ENCODE measurements at places on chromosomes 11 and 22.

DNA sequence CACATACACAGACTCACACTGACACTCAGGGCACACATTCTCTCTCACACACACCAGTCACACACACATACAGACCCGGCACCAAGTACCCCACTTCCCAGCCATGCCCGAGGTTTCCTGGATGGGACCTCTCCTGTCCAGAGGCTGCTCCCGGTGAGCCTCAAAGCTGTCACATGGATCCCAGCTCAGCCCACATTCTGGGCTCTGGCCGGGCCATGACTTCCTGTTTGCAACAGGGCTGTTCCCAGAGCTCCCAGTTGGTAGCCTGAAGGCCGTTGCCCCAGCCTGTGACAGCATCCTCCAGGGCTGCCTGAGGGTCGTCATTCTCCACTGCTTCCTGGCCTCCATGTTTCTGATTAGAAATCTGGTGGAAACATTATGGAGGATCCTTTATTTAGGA lies 14.6 kb upstream of the CYP2D6 start:
- no peak for DNase-seq

- no peak for DNase-seq
These were observed 802 bp downstream of the KBTBD3 start for GRCh38 chr11:106076171-106076918.

DNA sequence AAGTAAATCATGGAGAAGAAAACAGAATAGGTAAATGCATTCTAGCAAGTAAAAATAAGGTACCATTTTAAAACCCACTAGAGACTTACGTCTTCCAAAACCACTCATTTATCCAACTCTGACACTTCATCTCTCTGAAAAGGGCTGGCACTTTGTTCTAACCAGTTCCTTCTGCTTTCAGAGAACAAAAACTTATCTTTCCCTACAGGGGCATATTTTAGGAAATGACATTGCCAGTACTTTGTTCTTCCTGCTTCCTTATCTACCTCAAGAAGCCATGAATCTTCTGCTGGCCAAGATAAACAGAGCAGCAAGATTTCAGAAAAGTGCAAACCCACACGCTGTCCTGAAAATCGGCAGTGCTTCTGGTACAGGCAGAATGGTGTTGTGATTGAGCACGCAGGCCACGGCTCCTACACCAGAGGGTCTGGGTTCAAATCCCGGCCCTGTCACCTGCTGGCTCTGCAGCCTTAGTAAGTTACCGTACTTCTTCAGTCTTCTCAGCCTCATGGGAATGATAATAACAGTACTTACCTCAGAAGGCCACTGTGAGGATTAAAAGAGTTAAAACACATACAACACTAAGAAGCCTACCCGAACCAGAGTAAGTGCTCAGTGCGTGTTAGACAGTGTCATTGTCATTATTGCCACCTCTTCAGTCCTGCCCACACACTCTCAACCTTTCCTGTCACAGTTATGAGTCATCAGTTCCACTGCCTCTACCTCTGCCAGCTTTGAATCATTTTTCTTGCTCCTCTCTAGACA lies 11.0 kb downstream of the MPZL3 start:
- DNase-seq: no peak

- DNase-seq: no peak
These were observed 5.4 kb downstream of the GRK2 start for GRCh38 chr11:67271541-67272284.

GRCh38 chr11:72301486-72301885 lies 57.5 kb upstream of the PHOX2A start:
- no peak for DNase-seq

- no peak for DNase-seq
These were observed 102.4 kb upstream of the B3GAT1 start for GRCh38 chr11:134514354-134514951.

DNA sequence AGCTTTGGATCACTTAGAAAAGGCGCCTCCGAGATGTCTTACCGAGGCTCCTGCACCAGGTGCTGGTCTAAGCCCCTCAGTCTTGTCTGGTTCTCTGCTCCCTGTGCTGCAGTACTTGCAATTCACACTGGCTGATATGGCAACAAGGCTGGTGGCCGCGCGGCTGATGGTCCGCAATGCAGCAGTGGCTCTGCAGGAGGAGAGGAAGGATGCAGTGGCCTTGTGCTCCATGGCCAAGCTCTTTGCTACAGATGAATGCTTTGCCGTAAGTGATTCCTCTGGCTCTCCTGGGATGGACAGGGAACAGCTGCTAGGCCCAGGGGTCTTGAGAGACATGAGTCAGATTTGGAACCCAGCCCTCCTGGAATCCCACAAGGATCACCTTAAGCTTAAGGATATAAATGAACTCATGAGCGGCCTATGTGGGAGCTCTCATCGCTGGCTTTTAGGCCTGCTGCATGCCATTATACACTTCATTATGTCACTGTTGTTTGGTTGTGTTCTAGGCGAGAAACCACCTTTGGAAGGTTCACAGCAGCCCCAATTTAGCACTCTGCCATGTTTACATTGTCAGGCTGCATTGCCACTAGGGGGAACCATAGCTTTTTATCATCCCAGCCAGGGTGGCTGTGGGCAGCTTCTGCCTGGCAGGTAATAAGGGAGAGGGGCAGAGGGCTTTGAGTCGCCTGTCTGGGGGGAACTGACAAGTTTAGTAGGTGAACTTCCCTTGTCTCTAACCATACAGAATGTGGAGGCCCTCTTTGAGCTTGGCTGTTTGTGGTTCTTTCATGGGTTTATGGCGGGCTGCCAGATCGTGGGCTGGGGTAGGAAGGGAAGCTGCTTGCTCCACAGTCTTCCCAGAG lies 8.5 kb downstream of the ACAD8 start:
- DNase-seq: no peak

GRCh38 chr11:68411501-68411991 lies 49.0 kb upstream of the PPP6R3 start:
- no peak for DNase-seq

GRCh38 chr11:47992959-47993820 lies 12.8 kb downstream of the PTPRJ start:
- peak; percentile 87 for DNase-seq

GRCh38 chr11:1226226-1226985 lies 3.5 kb downstream of the MUC5B start:
- no peak for DNase-seq

GRCh38 chr22:35422145-35422544 lies 22.2 kb downstream of the MCM5 start:
- DNase-seq: no peak

DNA sequence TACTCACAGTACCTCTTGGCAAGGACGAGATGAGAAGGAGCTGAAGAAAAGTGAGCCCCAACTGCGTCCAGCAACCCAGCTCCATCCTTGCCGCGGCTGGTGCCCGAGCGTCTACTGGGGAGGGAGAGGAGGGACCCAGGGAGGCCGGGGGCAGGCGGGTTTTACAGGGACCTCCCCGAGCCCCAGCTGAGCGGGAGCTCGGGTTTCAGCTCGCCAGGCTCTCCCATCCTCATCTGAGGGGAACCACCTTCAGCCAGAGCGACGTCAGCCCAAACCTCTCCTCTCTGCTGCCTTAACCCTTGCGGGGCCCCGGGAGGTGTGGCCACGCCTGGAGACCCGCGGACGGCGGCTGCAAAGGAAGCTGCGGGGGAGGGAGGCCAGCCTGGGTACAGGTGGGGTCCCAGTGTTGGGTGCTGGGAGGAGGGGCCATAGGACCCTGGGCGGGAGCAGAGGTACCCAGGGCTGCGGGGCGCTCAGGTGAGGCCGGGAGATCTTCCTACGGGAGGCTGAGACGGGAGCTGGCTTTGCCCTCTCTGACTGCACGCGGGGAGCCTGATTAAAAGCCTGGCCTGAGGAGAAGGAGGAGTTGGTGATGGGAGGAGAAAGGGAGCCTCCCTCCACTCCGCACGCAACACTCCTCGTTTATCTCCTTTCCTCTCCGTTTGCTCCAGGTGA lies at the start of gene PAMR1:
Gene PAMR1 (minus strand): TSS at position 116 of the 675 bp plus-strand sequence. CDS start 31 bp downstream, at position 85.
- peak; percentile 74 for DNase-seq

- DNase-seq: peak; percentile 78
These were observed 14.2 kb downstream of the TXN2 start for GRCh38 chr22:36467042-36467810.

DNA sequence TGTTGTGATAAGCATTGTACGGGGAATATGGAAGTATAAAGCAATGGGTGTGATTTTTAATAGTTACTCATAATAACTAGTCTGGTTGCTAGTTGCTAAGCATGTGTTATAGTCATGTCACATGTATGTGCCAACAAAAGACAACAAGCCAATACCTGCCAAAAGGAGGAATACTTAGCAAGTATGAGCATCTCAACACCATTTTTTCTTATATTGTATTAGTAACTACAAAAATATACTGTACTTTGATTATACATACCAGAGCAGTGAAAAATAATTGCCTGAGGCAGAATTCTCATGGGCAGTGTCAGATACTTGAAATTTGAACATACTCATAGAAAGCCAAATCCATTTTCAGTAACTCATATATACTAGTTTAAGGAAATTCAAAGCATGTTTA lies 62.4 kb upstream of the ALKBH3 start:
- DNase-seq: no peak

- DNase-seq: peak; percentile 39
These were observed 23.7 kb upstream of the CBX7 start for GRCh38 chr22:39176143-39176713.

DNA sequence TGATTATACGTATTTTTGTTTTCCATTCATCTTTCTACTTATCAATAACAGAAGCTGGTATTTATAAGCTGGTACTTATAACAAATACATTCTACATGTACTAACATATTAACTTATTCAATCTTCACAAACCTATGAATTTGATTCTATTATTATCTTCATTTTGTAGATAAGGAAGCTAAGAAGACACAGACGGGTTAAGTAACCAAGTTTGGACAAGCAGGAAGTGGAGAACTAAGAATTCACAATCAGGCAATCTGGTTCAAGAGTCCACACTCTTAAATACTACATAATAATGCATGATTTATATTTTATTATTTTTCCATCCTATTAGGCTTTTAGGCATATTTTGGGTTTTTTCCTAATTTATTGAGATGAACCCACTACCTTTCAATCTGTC lies 25.0 kb downstream of the FCHSD2 start:
- DNase-seq: no peak

- no peak for DNase-seq
These were observed 15.4 kb upstream of the DDX6 start for GRCh38 chr11:118806400-118806799.

DNA sequence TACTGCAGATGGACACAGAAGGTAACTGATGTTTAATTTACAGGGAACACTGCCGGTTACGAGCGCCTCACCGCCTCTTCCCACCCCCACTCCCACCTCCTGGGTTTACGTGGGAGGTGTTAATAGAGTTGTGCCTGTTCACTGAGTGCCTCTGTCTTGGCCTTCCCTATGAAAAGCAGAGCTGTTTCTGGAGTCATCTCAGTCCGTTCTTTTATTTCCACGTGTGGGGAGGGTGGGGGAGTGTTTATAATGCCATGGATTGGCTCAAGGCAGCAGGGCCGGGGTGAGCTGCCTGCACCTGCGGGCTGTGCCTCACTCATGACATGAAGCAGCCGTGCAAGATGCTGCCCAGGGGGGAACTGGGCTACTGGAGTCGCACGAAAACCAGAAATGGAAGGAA lies 322.7 kb downstream of the CADM1 start:
- no peak for DNase-seq

GRCh38 chr22:33757041-33757801 lies 163.1 kb downstream of the LARGE1 start:
- no peak for DNase-seq

- no peak for DNase-seq
These were observed 11.0 kb downstream of the CRELD2 start for GRCh38 chr22:49929211-49929979.

DNA sequence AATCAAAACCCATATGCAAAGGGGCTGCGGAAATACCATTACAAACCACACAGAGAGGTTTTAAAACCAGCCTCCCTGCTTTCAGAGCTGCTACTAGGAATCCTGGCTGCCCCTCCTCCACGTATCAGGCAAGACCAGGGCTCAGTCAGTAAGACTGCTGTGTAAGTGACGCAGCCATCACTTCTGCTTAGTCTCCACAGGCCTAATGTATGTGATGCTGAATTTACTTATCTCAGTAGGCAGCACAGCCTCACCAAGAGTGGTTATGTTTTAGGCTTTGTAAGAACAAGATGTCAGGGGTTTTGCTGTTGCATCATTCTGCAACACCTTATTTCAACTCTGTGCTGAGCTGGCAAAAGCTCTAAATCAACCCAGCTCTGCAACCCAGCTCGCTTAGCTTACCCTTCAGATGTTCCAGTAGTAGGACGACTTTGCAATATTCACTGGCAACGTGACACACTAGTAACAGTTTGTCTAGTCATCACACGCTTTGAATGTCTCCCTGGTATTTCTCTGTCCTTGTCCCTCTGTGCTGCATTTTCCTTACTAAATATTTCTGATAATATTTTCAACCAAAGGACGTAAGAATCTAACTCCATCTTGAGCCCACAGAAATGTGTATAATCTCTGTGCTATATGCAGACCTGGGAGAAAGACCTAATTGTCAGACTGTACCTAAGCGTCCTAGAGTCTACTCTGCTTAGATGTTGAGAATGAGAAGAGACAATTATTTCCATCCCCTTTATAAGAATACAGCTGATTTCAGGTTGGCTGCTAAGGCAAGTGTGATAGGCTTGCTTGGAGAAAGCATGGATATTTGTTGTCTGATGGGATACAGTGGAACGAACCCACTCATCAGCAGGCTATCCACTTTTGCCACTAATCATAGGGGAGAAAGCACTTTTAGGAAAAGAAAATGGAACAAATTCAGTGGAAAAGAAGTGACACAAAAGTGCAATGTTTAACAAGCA lies 72.2 kb downstream of the LARGE2 start:
- peak; percentile 7 for DNase-seq

- DNase-seq: peak; percentile 38
These were observed 50.7 kb downstream of the RRAS2 start for GRCh38 chr11:14308114-14308896.

DNA sequence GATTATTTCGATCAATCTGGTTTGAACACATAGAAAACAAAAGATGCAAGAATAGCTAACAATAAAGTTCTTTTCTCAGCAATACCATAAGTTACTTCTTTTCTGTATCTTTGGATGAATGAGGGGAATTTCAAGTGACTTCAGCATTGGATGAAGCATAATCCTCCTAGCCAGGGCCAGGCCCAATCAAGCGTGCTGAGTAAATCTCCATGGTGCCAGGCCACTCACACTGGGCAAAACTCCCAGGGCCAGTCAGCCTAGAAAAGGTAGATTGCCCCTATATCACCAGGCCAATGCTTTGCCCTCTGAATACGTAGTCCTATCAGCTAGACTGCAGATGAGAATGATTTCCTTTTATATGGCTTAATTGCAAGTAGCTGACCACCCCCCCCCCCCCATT lies 6.0 kb downstream of the CNTF start:
- DNase-seq: peak; percentile 23

GRCh38 chr11:130561441-130561881 lies 113.0 kb downstream of the ADAMTS15 start:
- peak; percentile 70 for DNase-seq

- DNase-seq: no peak
These were observed 50.7 kb downstream of the PRR5L start for GRCh38 chr11:36346562-36347383.

- DNase-seq: no peak
These were observed 967.1 kb downstream of the BRD1 start for GRCh38 chr22:48860557-48860956.

DNA sequence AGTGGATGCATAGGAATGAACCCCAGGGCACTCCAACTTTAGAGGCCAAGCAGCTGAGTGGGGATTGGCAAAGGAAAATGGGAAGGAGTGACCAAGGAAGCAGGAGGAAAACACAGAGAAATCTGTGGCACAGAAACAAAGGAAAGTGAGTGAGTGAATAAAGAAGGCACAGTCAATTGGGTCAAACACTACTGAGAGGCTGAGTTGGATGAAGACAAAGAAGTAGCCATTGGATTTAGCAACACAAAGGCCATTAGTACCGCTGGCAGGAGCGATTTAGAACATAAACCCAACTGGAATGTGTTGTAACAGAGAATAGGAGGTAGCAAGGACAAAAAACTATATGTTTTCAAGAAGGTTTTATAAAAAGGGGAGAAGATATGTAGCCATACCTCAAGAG lies 6.6 kb upstream of the NXPE1 start:
- no peak for DNase-seq
